Kidney epithelial cell (primary cell): ENCODE measurements at places on chromosomes 1 and 21.
A peak's percentile ranks its signal among the peaks of the same experiment; 100 is the strongest.

DNA sequence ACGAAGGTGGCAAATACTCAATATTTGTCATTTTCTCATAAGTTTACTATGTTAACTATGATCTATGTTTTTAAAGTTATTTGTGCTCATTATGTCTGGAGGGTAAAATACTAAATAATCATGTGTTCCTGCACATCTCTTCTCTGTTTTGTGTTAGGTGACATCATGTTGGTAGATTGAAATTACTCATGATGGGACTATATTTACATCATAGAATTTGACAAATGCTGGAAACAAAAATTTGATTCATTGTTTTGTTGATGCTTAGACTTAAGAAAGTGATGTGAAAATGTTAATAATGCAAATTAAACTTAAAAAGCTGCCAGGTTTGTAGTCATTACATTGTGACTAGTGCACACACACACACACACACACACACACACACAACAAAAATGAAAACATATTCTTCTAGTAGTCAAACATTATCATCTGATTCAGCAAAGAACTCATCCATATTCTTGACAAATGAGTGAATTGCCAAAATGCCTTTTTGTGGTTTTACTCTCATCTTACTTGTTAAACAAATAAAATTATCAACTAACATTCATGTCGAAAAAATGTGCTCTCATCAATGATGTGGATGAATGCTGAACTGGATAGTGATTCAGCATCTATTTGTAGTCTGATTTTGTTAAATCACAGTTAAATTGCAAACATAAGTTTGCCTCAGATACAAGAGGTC, 870.7 kb downstream of the BRINP3 start:
- DNase-seq = peak; percentile 16

DNA sequence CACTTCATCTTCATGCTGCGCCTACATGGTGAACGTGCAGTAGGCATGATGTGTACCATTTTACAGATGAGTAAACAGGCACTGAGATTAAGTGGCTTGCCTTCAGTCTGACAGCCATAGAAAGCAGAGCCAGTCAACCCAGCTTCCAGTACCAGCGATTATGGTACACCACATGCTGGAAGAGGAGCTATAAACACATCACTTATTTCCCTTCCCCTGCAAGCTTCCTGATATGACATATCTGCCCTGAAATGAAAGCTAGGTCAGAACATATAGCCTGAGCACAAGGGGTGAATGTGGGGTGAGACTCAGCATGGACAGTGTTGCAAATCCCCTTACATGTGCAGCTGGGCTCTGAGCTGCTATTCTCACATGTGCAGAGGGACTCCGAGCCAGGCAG, 33.8 kb upstream of the IL20 start:
- DNase-seq = no peak

DNA sequence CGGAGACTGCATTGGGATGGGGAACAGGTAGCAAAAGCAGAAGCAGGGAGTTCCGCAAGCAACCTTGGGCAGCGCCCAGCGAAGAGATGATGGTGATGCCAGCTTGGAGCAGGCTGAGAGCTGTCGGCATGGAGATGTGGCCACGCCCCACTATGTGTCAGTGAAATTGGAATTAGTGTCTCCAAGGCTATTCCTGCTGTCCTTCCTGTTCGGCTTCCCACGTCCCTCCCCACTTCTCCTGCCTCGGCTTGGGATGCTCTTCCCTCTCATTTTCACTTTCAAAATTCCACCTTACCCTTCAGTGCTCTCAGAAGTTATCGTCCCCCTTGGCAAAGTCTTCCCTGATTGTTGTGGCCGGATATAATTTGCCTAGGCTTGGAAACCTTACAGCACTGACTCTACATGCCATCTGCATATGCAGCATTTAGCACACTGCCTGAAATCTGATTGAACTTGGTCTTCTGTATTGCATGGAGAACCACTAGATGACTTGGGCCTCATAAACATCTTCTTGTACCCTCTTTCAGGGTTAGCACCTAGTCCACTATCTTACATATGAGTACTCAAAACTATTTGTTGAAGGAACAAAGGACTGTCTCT, 270.7 kb upstream of the RUNX1 start:
- no peak for DNase-seq

GRCh38 chr1:3270403-3271245, 183.8 kb upstream of the ARHGEF16 start:
- DNase-seq = no peak

DNA sequence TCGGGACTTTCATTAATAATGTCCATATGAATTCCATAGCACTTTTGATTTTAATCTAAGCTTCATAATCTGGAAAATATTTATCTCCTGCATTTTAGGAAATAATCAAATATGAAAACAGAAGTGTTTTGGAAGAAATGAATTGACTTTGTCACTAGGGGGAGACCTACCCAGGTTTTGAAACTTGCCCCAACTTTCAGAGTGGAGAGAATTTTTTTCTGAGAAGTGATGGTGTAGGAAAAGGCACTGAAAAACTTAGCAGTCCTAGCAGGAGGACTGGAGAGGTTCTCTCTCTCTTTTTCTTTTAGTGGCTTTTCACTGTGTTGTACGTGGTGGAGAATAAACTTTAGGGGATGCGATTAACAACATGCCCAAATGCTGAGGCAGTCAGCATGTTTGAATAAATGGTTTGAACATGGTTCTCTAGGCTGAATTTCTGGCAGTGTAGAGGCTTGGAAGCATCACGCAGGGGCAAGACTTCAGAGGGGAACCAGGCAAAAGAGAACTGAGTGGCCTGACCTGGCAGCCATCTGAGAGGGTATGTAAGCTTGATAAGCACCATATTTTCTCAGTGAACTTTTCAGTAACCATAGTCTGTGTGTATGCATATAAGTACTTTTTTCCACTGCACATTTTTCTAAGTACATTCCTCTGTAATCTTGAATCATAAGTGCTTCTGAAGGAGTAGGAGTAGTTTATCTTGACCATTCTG, 68.3 kb upstream of the NEK7 start:
- no peak for DNase-seq

DNA sequence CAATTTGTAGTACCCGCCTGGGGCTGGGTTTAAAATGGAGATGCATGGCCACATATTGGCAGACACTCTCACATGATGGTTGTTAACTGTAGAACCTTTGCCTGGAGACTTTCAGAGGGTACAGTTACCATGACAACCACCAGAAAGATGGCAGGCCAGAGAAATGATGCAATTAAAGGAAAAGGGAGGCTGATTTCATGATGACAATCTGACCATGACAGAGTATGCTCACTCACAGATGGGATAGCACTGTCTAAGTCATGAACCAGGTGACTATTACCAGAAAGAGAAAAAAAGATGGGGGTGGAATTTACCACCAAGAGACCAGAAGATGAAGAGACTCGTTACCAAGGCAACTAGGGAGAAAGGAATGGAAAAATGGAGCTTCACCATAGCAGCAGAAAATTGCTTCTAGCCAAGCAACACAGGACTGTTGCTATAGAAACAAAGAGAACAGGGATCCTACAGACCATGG, 3.5 kb upstream of the TRIT1 start:
- DNase-seq = no peak

GRCh38 chr1:67635055-67635809, 49.8 kb upstream of the GADD45A start:
- DNase-seq = no peak

GRCh38 chr21:45392573-45392971, 12.4 kb upstream of the COL18A1 start:
- DNase-seq = no peak

DNA sequence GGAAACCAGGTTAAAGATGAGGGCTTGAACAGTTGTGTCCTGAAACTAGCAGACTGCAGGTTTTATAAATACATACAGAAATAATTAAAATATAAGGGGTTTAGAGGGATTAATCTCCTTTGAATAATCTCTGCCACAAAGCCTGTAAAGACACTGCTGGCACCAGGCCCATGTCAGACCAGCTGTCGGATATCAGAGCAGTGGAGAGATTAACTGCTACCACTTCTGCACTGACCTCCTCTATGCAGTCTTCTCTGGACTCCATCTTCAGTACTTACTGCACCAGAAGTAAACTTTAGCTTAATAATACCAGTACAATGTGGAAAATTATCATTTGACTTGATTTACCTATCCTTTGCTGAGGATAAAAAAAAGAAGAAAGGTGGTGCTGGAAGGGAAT, 128.6 kb downstream of the LHX4 start:
- no peak for DNase-seq

DNA sequence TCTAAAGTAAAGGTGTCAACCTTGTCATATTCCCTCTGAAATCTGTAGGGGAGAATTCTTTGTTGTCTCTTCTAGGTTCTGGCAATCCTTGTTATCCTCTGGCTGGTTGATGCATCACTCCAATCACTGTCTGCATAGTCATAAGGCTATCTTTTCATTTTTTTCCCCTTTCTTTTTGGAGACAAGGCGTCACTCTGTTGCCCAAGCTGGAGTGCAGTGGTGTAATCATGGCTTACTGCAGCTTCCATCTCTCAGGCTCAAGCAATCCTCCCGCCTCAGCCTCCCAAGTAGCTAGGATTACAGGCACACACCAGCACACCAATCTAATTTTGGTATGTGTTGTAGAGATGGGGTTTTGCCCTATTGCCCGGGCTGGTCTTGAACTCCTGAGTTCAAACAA, 12.9 kb downstream of the DPYD start:
- no peak for DNase-seq

GRCh38 chr1:46549697-46550681, 1.5 kb downstream of the KNCN start:
- peak; percentile 23 for DNase-seq

DNA sequence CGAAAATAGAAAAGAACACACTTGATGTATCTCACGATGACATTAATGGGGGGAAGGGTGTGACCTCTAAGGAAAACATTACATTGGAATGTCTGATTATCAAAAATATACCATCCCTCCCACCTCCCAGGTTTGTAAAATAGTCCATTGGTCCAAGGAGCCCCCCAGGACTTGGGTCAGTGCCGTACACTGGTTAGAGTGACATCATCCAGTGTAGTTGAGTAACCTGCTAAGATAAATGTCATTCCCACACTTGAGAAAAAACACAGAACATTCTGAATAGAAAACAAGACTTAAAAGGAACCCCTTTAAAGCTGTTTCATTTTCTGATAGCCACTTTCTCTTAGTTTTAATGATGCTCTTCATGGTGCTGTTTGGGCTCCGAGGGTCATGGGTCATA, 15.2 kb downstream of the DDX20 start:
- DNase-seq = no peak

GRCh38 chr1:244050835-244051444, at the start of gene ZBTB18:
TSS of gene ZBTB18 (plus strand) at chr1:244051283. CDS start at chr1:244051432, 149 bp downstream.
- no peak for DNase-seq

DNA sequence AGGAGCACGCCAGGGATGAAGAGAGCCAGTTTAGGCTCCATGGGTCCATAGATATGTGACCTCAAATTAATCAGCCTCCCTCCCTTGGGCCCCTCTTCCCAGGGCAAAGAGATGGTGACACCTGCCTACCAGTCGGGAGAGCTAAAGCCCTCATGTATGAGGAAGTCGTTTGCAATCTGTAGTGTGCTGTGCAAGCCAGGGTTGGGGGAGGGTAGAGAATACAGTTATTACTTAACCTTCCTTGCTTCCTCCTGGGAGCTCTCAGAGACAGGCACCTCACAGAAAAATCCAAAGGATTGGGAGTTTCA, 4.0 kb downstream of the PGLYRP4 start:
- no peak for DNase-seq

GRCh38 chr1:31063631-31064030, 1.9 kb downstream of the PUM1 start:
- no peak for DNase-seq
